ENCODE measurements at places on chromosomes 16 and 17. TPM values are rescaled to one million over a fixed set of nuclear protein-coding genes. Genes with fewer than 3 reads are reported as not detected.

PPP1R27 gene
- total RNA-seq: not detected

CCL7 gene
- total RNA-seq: 0.25 TPM

TBX21 gene
- 0.19 TPM for total RNA-seq

SLC9A5 gene
- 1.4 TPM for total RNA-seq

ABCC6 gene
- total RNA-seq: 1.1 TPM

GCGR gene
- total RNA-seq: 0.55 TPM

CTRB1 gene
- not detected for total RNA-seq

NPIPB8 gene
- 0.43 TPM for total RNA-seq

TMEM114 gene
- total RNA-seq: not detected

TBC1D28 gene
- total RNA-seq: not detected

ATP2A1 gene
- total RNA-seq: 1.8 TPM

SLC52A1 gene
- 0.68 TPM for total RNA-seq

ACTG1 gene
- total RNA-seq: 5,357 TPM

KIFC3 gene
- total RNA-seq: 107 TPM

PRR35 gene
- total RNA-seq: 0.13 TPM

PRAC2 gene
- total RNA-seq: not detected

CDK3 gene
- total RNA-seq: 5.6 TPM

CRYM gene
- total RNA-seq: 2.5 TPM

CLEC10A gene
- total RNA-seq: not detected

CPHXL2 gene
- total RNA-seq: not detected

AANAT gene
- 0.26 TPM for total RNA-seq

KRT25 gene
- not detected for total RNA-seq

BIRC5 gene
- total RNA-seq: 109 TPM

TVP23A gene
- 0.03 TPM for total RNA-seq

MRM1 gene
- 15.3 TPM for total RNA-seq

SLC22A31 gene
- 1.9 TPM for total RNA-seq

MYH11 gene
- total RNA-seq: 0.09 TPM

HBZ gene
- not detected for total RNA-seq

CD300LB gene
- total RNA-seq: 0.17 TPM

ABAT gene
- total RNA-seq: 0.48 TPM

GRB7 gene
- 2.8 TPM for total RNA-seq

CETP gene
- total RNA-seq: not detected

RHBDF2 gene
- total RNA-seq: 65.9 TPM

CD300E gene
- total RNA-seq: not detected

SNX20 gene
- not detected for total RNA-seq

CDH3 gene
- total RNA-seq: 0.19 TPM

Measured in A549 treated with GW870086 at 1 μM for 4 hours (cell line).